ENCODE measurements at places on chromosomes 1 and 21. TPM values are rescaled to one million over a fixed set of nuclear protein-coding genes. Genes with fewer than 3 reads are reported as not detected.

DNA sequence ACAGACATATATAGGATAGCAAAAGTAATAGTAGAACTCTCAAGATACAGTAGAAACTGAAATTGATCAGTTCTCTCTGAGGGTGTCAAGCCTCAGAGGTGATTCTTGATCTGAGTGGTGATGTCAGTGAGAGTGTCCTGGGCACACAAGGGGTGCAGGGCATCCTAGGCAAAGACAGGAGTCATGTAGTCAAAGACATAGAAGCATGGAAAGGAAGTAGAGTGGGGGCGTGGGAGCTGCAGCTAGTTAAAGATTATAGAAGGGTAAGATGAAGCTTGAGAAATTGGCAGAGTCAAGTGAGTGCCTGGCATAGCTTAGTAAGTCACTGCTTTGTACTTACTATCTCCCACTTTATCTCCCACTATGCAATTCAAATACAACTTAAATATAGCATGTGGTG, 22.8 kb downstream of the CDC7 start:
- H3K27ac ChIP-seq, result no peak overlapping the region
- H3K36me3 ChIP-seq, result no peaks in the 10 kb centered on the region
- no peak overlapping the region for H3K4me3 ChIP-seq
- DNase-seq, result peak; percentile 32
- peaks cover 3% of the 10 kb centered on the region for H3K4me1 ChIP-seq
- no peaks in the 10 kb centered on the region for H3K27me3 ChIP-seq

DNA sequence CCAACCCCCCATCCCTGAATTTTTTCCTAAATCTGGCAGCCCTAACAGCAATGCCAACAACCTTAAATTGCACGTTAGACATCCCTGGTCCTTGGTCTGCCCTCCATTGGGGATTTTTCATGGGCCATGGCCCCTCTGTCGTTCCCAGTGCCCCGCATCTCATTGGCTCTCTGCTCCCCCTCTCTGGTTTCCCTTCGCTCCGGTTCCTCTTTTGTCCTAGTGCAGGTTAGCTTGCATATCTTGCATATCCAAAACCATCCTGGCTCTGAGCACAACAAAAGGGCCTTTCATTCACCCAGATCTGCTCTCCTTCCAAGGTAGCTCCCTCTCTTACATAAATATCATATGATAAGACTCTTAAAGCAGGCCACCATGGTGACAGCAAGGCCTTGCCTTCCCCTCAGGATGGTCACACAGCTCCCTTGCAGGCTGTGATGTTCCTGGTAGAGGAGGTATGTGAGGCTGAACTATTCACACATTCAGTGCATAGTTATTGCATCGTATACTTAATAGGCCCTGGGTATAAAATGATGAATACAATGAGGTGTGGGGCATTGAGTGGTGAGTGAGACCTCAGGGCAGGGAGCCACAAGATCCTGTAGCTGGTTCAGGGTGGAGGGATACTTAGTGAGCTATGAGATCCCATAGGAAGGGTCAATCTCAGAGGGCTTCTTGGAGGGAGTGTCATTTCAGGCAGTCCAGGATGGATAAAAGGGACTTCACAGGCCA, 45.2 kb downstream of the TENT5C start:
- no peak overlapping the region for H3K4me3 ChIP-seq
- no peak for DNase-seq
- no peak overlapping the region for H3K27ac ChIP-seq
- H3K4me1 ChIP-seq, result peaks cover 60% of the 10 kb centered on the region

Gene BLACAT1
- polyA plus RNA-seq, result not detected

DNA sequence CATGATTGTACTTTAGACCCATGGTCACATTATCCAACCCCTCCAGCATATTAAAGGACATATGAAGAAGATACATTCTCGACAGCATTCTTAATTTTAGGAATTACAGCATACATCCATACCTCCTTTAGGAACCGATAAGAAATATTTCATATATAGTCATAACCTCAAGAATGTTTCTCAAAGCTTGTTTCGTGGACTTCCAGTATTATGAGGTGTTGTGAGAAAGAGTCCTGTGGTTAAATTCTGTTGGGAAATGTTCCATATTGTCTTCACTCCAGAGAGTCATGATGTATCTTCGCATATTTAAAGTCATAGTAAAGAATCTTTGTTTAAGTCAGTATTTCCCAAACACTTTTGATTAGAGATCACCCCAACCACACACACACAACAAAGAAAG, 321.0 kb upstream of the SNX7 start:
- no peaks in the 10 kb centered on the region for H3K4me1 ChIP-seq
- no peaks in the 10 kb centered on the region for H3K36me3 ChIP-seq
- H3K27ac ChIP-seq, result no peak overlapping the region
- H3K4me3 ChIP-seq, result no peak overlapping the region

DNA sequence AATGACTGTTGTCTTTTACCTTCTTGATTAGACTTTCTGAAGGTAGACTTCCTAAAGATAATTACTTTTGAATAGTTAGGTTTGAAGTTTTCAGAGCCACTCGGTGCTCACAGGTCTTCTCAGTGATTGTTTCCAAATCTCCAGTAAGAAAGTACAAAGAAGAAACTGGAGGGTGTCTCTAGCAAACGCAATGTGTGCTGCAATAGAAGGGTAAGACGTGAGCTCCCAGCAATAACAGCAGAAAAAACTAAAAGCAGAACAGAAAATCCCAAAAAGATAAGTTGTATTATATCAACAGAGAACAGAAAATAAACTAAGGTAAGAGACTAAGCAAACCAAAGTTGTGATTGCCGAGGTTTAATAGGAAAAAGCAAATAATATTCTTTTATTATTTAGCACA, 1.8 kb downstream of the CTTNBP2NL start:
- no peaks in the 10 kb centered on the region for H3K27me3 ChIP-seq
- peaks cover 14% of the 10 kb centered on the region for H3K4me1 ChIP-seq
- DNase-seq, result no peak
- no peak overlapping the region for H3K27ac ChIP-seq
- H3K36me3 ChIP-seq, result no peaks in the 10 kb centered on the region

GRCh38 chr1:119384591-119384990, 16.0 kb downstream of the HAO2 start:
- no peaks in the 10 kb centered on the region for H3K4me1 ChIP-seq
- no peak for DNase-seq
- no peak overlapping the region for H3K4me3 ChIP-seq
- H3K36me3 ChIP-seq, result no peaks in the 10 kb centered on the region
- H3K27me3 ChIP-seq, result no peaks in the 10 kb centered on the region

- H3K36me3 ChIP-seq, result no peaks in the 10 kb centered on the region
- H3K27ac ChIP-seq, result no peak overlapping the region
Observed at GRCh38 chr1:235599536-235599935, 50.0 kb downstream of the GNG4 start.

DNA sequence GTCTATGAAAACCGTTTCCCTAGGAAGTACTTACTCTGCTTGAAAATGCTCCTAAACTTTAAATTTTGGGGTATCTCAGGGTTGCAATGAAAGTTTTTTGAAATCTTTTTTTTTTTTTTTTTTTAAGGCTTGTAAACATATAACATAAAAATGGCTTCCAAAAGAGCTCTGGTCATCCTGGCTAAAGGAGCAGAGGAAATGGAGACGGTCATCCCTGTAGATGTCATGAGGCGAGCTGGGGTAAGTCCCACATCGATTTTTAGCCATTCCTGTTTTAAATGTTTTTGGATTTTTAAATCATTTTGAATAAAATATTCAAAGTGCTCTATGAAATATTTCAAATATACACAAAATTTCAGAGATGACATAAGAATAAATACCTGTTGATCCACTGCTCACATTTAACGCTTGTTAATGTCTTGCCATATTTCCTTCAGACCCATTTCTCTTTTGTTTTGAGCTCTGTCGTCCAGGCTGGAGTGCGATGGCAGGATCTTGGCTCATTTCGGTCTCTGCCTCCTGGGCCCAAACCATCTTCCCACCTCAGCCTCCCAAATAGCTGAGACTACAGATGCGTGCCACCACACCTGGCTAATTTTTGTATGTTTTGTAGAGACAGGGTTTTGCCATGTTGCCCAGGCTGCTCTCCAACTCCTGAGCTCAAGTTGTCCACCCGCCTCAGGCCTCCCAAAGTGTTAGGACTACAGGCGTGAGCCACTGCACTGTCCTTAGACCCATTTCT, 1.3 kb downstream of the PARK7 start:
- H3K36me3 ChIP-seq, result peaks cover 41% of the 10 kb centered on the region
- H3K4me3 ChIP-seq, result peak overlapping the region; percentile 65
- peak overlapping the region; percentile 95 for H3K27ac ChIP-seq
- DNase-seq, result no peak
- H3K4me1 ChIP-seq, result peaks cover 21% of the 10 kb centered on the region
- no peaks in the 10 kb centered on the region for H3K27me3 ChIP-seq

GRCh38 chr1:9150582-9151327, 21.9 kb upstream of the GPR157 start:
- no peak overlapping the region for H3K4me3 ChIP-seq
- DNase-seq, result no peak
- no peaks in the 10 kb centered on the region for H3K36me3 ChIP-seq
- no peaks in the 10 kb centered on the region for H3K27me3 ChIP-seq

- DNase-seq, result peak; percentile 74
- H3K36me3 ChIP-seq, result no peaks in the 10 kb centered on the region
- peaks cover 11% of the 10 kb centered on the region for H3K4me1 ChIP-seq
- H3K27ac ChIP-seq, result peak within 1 kb of the TSS; percentile 49
- H3K27me3 ChIP-seq, result no peaks in the 10 kb centered on the region
Observed at GRCh38 chr1:8026153-8026975, at the start of gene ERRFI1. TSS of gene ERRFI1 (minus strand) at chr1:8026309. CDS start at chr1:8015619, 10,690 bp downstream.

DNA sequence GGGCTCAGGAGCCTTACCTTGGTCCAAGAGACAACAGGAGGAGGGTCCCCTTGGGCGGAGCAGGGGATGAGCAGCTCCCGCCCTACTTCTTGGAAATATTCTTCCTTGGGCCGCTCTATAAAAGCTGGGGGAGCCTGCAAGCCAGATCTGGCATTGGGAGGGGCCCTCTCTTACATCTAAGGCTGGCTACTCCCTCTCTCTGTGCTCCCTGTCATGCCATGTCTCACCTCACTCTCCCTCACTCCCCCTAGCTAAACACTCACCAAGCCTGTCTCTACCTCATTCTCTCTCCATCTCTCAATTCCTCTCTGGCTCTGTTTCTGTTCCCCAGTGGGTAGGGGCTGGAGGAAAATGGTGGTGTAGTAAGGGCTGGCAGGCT, 6.5 kb upstream of the TAGLN2 start:
- no peak overlapping the region for H3K4me3 ChIP-seq
- no peaks in the 10 kb centered on the region for H3K4me1 ChIP-seq
- H3K36me3 ChIP-seq, result no peaks in the 10 kb centered on the region
- DNase-seq, result no peak

DNA sequence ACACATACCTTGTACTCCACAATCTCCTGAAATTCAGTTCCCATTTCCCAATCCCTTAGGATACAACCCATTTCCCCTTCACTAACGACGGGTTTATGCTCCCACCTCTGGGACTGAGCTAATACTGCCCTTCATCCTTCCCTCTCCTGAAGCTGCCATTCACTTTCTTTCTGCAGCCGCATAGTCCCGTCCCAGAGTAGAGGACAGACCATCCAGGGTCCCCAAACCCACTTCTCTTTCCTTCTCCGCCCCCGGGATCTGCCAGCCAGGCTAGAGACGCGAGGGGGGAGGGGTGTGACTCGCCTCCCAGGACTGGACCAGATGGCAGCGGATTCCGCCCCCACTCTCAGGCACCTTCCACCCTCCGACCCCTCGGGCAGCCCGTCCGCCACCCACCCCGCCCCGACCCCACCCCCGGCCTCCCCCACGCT, 679 bp downstream of the ABL2 start:
- no peaks in the 10 kb centered on the region for H3K27me3 ChIP-seq
- peak overlapping the region; percentile 66 for H3K4me3 ChIP-seq
- peak overlapping the region; percentile 51 for H3K27ac ChIP-seq
- no peaks in the 10 kb centered on the region for H3K4me1 ChIP-seq
- H3K36me3 ChIP-seq, result no peaks in the 10 kb centered on the region
- peak; percentile 17 for DNase-seq

Gene SYDE2
- polyA plus RNA-seq, result 5.7 TPM

Measured in naive thymus-derived CD4-positive, alpha-beta T cell (primary cell).